ENCODE measurements at places on chromosomes 3 and 15.

DNA sequence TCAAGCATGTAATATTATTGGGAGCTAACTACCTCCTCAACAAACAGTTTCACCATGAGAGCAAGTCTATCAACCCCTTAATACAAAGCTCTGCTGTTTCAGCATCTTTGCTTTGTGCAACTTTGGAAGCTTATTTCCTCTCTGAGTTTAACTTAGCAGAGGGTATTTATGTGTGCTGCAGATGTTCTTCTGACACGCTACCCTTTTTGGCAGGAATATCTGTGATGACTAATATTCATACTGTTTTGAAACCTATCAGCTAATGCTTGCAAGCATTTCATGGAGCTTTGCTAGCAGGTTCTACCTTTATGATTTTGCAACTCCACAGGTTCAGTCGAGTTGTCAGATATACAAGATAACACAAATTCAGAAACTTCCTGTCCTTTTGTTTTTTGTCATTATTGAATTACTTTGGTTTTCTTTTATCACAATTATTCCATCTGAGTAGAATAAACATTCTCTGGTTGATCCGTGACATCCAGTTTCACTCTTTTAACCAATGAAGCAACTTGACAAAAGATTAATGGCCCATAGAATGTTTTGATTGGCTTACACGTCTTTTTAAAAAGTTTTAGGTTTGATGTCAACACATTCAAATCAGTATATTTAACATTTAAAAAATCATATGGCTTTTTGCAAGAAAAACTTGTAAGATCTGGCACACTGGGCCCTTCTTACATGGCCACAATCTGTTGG, 1.7 kb upstream of the SLC9A9 start:
- peak; percentile 13 for DNase-seq

DNA sequence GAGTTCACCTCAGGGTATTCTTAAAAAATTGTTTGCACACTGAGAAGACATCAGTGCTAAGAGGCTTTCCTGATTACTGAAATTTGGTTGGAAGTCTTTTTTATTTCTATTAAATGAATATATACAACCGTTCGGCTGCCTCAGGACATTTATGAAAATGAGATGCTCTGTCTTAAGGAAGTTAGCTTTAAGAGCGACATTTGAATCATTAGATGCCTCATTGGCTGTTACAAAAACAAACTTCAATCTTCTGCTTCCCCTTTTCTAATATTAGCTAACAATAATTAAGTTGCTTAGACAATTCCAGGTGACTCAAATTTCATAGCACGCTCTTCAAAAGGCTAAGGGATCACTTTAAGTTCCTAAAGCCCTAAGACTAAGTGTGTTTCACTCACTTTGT, 673.7 kb downstream of the FHIT start:
- no peak for DNase-seq

DNA sequence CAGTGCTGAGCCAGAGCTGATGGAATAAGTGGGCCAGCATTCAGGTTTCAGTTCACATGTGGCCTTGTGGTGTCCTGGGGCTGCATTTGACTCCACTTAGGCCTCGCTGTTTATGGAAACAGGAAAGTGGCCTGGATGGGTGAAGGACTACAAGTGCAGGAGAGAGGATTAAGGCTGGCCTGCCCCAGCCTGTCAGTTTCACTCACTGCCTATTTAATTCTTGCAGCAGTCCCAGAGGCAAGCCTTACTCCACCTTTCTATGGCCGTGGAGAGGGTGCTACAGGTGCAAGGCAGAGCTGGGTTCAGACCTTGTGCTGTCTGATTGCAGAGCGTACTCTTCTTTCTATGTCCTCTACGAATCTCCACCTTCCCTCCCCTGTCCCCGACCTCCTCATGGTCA, 37.7 kb downstream of the ABHD17C start:
- DNase-seq: no peak

- no peak for DNase-seq
Measured at GRCh38 chr3:24965706-24966385, 462.2 kb upstream of the RARB start.

GRCh38 chr3:4440951-4441350, 26.1 kb downstream of the SUMF1 start:
- no peak for DNase-seq

DNA sequence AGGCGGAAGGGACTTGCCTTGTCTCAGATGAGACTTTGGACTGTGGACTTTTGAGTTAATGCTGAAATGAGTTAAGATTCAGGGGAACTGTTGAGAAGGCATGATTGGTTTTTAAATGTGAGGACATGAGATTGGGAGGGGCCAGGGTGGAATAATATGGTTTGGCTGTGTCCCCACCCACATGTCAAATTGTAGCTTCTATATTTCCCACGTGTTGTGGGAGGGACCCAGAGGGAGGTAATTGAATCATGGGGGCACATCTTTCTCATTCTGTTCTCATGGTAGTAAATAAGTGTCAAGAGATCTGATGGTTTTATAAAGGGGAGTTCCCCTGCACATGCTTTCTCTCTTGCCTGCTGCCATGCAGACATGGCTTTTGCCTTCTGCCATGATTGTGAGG, 89.2 kb downstream of the CGGBP1 start:
- no peak for DNase-seq

GRCh38 chr3:132241776-132242514, 75.3 kb upstream of the ACP3 start:
- DNase-seq: no peak

DNA sequence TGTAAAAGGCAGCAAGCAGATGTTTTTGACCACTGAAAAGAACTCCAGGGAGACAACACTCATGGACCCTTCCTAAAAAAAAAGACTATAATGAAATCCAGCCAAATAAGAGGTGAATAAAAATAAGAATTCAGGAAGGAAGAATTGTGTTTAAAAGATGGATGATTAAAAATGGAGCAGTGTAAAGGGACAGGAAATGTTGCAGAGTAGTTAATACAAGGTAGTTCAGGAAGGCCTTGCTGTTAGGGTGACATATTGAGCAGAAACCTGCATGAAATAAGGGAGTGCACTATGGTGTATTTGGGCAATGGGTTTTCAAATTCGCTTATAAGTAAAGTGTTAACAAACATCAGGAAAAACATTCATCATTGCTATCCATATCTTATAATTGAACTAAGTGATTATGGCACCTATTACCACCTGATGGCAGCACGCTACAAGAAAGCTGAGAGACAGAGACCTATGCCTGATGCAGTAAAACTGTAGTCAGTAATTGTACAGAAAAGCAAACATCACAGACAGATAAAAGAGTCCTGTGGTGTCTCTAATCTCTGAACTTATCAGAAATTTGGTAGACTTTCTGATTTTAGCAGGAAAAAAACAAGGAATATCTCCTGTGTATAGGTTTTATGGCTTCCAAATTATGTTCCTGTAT, 5.8 kb upstream of the DBR1 start:
- peak; percentile 7 for DNase-seq

- DNase-seq: no peak
Measured at GRCh38 chr3:23981136-23981535, 36.0 kb downstream of the NR1D2 start.

GRCh38 chr3:195468391-195468776, 25.6 kb upstream of the ACAP2 start:
- DNase-seq: peak; percentile 7
